ENCODE measurements at places on chromosomes 1 and 21.

- no peak overlapping the region for H3K27ac ChIP-seq
- DNase-seq: no peak
- H3K36me3 ChIP-seq: no peaks in the 10 kb centered on the region
- no peak overlapping the region for H3K4me3 ChIP-seq
- no peaks in the 10 kb centered on the region for H3K27me3 ChIP-seq
- H3K4me1 ChIP-seq: no peaks in the 10 kb centered on the region
Measured at GRCh38 chr1:22101199-22101598, 41.7 kb downstream of the WNT4 start.

DNA sequence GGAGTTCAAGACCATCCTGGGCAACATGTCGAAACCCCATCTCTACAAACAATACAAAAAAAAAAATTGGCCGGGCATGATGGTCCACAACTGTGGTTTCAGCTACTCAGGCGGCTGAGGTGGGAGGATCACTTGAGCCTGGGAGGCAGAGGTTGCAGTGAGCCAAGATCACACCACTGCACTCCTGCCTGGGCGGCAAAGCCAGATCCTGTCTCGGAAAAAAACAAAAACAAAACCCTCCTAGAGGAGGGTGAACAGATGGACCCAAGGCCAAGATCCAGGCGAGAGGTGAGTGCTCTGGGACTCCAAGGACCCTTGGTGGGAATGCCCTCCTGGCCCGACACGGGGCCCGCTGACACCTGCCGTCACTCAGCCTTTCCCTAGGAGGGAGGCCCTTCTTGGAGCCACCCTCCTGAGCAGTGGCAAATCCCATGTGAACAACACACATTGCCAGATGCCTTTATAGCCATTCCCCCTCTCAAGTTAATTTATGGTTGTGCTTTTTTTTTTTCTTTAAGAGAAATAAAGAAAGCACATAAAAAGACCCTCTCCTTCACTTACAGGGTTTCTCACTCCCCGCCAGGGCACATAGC, 380 bp downstream of the TFF2 start:
- H3K4me1 ChIP-seq: peaks cover 10% of the 10 kb centered on the region
- DNase-seq: no peak
- peak overlapping the region; percentile 53 for H3K27ac ChIP-seq
- H3K27me3 ChIP-seq: no peaks in the 10 kb centered on the region
- H3K36me3 ChIP-seq: no peaks in the 10 kb centered on the region
- no peak overlapping the region for H3K4me3 ChIP-seq

DNA sequence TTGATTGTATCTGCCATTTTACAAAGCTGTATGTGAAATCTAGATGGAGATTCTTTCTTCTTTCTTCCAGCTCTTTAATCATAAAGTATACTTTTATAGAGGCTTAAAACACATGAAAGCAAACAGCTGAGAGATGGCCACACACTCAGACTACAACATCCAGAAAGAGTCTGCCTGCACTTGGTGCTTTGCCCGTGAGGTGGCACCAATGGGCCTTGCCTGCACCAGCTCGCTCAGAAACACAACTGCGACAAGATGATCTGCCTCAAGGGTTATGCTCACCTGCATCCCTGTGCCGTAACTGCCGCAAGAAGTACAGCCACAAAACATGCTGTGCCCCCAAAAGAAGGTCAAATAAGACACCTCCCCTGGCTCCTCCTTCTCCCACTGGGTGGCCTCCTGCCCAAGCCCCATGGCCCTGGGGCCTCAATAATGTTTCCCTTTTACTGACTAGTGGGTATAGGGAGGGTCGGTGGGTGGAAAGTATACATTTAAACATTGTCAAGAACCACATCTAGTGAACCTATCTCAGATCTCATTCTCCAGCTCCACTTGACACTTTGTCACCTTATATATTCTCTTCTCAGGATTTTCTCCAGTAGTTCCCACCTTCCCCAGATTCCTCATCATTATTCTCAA, 66.7 kb upstream of the ANGPTL3 start:
- H3K27ac ChIP-seq: no peak overlapping the region
- no peaks in the 10 kb centered on the region for H3K27me3 ChIP-seq
- 0 out of 2 replicates have a peak, but pooled peaks cover 4% of the 10 kb centered on the region for H3K36me3 ChIP-seq
- DNase-seq: no peak
- no peaks in the 10 kb centered on the region for H3K4me1 ChIP-seq

DNA sequence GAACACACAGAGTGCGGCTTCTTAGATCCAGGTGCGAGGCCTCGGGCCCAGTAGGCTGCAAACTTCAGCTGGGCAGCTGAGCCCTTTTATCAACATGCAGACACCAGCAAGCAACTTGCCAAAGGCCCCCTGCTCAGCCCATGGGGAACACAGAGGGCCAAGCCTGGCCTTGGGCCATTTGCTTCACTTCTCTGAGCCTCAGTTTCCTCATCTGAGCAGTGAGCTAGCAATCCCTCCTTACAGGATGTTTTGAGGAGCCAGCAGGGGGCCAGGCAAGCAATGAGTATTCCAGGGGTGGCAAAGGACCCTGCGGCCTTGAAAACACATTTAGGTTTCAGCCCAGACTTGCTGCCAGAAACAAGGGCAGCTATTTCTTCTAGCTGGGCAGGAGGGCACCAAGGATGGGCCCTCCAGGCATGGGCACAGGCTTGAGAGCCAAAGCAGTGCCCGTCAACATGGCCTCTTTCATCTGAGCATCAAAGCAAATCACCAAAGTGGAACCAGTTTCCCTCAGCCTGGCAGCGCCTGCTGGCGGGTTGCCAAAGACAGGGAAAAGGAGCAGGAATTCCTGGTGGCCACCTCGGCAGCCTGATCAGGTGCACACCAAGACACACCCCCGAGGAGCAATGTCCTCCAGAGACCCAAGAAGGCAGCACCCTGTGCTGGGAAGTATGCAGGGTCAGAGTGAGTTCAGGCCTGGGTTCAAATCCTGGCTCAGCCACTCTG, 1.4 kb downstream of the MATN1 start:
- H3K27me3 ChIP-seq: no peaks in the 10 kb centered on the region
- 0 out of 2 replicates have a peak, but pooled peaks cover 5% of the 10 kb centered on the region for H3K4me1 ChIP-seq
- no peak overlapping the region for H3K27ac ChIP-seq
- no peaks in the 10 kb centered on the region for H3K36me3 ChIP-seq
- DNase-seq: peak; percentile 62
- no peak overlapping the region for H3K4me3 ChIP-seq

Measured in PC-9 (cell line).